ENCODE measurements at places on chromosomes 11 and 22. TPM values are rescaled to one million over a fixed set of nuclear protein-coding genes. Genes with fewer than 3 reads are reported as not detected.

The SAA1 gene
- total RNA-seq: 690 TPM

The SMIM35 gene
- total RNA-seq: not detected

DNA sequence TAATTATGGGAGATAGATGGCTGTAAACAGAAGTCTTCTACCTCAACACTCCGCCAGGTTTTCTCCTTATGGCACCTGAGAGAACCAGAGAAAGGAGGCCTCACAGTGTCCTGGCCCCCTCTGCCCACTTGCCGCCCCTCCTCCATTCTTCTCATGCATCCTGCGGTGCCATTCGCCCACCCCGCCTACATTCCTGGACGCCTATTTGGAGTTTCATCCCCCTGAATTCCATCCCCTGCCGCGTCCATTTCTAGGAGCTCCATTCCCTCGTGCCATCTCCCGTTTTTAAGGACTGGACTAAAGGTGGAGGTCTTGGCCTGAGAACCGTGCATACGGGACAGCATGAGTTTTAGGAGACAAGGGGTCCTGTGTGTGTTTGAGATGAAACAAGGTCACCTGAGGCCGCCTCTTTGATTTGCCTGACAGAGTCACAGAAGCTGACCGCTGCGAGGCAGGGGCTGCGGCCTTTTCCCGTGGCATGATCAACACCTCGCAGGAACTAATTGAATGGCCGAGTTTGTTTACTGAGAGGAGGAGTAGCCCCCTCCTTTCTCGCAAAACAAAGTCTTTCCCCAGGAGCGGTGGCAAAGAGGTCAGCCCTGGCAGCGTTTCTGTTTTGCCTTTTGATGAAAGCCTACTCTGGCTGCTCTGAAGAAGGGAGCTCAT, 246.2 kb downstream of the ST3GAL4 start:
- DNase-seq: no peak

GRCh38 chr11:35040221-35040942, 98.6 kb upstream of the CD44 start:
- no peak for DNase-seq

DNA sequence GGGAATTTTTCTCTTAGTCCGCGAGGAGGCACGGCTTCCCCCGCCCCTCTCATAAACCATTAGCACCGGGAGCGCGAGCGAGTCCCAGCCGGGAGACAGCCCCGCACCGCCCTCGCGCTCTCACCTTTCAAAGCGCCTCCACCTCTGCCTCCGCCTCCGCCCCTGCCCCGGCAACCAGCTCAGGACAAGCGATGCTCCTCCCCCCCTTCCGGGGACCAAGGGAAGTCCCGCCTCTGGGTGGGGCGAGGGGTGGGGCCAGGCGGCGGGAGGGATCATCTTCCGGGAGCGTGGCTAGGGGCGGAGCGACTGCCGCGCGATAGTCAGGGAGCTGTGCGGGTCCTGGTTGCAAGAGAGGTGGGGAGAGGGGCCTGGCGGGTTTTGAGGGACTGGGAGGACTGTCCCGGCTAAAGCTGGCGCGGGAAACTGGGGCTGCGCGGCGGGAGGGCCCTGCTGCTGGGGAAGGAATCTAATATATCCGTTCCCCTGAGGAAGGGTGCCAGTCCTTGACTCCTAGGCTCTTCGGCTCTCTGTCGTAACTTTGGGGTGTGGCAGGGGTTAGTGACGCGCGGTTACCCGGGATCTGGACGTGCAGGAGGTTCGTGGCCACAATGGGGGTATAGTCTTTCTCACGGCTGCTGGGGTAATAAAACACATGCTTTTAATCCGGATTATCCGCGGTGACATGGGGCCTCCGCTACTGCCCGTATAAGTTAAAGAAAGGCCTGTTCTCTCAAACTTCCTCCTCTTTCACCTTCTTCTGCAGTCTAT, at the start of the genes CCDC82 and JRKL:
CCDC82 (minus strand) TSS at position 193 of the 768 bp plus-strand sequence. CDS start 5,165 bp downstream, outside the sequence.
JRKL (plus strand) TSS at position 294 of the 768 bp plus-strand sequence. CDS start 637 bp downstream, outside the sequence.
- peak; percentile 88 for DNase-seq

DNA sequence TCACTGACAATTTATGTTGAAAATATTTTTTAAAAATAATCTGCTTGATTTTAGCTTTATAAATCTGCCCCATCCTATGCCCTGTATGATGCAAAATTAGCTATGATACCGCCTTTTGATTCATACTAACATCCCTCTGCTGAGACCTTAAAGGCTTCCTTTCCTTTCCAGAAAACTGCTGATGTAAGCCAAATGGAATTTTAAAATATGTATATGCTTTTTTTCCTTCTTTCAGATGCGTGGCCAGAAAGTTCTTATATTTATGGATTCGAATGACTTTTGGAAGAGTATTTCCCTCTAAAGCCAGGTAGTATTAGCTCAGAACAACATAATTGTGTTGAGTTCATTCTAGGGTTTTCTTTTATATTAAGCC, 34.5 kb downstream of the SFI1 start:
- DNase-seq: no peak

DNA sequence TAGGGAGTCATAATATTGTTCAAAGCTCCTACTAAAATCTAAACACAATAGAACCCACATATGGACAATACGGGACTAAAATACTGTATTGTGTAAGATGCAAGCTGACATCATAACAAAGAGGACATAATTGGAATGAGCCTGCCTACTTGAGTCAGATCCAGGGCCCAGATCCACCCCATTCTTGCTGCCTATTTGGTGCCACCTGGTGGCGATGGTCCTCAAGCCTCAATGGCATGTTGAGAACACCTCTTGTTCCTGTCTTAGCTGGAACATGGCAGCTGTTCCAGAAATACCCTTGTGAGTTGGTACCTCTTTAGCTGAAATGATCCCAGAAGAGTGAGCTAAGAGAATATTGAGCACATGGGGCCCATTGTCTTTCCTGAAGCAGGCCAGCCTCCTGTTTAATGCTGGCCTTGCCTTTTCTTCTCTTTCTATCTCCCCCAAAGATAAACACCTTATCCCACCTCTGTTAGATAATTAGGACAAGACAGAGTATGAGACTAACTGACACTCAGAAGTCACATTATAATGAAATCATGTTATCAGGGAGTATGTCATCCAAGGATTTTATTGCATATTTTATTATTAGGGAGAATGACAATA, 680.9 kb upstream of the ANO5 start:
- peak; percentile 30 for DNase-seq
